Retina (tissue), 1 donor: ENCODE measurements at places on chromosomes 11 and 22.

DNA sequence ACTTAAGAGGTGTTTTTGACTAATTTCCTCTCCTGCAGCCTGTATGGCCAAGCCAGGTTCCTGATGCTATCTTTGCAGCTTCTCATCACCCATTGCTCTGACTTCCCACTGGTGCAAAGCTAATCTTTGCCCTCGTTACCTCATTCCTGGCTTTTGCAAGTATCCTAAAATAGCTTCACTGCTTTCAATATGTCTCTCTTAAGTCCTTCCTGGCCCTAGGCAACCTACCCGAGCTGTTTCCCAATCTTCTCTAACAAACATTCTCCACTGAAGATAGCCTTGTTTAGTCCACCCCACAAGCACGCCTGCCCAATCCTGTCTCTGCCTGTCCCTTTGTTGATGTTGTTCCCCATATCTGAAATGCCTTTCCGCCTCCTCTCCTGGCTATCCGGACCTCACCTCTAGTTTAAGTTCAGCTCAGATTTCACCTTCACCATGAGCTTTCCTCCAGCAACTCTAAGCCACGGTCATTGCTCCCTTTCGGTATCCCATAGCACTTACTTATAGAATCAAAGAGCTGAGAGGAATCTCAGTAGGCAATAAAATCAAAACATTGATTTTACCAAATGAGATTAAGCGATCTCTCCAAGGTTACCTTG is 30.1 kb upstream of the CECR2 start:
- no peak for DNase-seq

DNA sequence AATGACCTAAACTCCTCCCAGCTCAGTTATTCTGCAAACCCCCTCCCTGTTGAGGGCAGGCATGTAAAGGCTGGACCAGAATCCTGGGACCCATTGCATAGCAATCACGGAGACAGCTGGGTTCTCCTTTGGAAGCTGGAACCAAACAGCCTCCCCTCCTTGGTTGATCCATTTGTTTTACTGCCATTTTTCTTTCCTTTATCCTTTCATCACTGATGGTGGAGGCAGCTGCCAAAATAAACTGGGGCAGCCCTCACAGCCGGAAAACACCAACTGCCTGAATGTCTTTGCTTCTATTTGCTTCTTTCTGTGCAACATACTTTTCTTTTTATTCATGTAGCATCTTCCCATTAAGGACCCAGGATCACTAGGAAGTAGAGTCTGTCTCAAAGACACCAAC is 150.0 kb upstream of the SYT13 start:
- no peak for DNase-seq

DNA sequence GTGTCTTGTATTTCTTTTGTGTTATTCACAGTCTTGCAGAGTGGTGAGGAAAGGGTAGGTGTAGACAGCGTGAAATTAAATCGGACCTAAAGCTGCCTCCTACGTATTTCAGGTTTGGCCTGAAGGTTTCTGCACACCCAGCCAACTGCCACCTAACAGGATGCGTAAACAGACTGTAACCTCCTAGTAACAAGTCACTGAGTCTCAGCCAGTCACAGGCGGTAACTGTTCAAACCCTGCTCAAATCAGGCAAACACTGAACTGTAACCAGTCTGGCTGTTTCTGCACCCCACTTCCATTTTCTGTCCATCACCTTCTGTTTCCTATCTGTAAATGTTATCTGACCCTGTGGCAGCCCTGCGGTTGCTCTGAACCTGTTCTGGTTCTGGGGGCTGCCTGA is 87.1 kb downstream of the ADAMTS15 start:
- DNase-seq = peak; percentile 32

- no peak for DNase-seq
These were observed 35.3 kb upstream of the GNB1L start for GRCh38 chr22:19889951-19890350.

- DNase-seq = no peak
These were observed 24.8 kb upstream of the EHF start for GRCh38 chr11:34595960-34596644.

GRCh38 chr22:37014835-37015586 is 4.2 kb downstream of the TST start:
- DNase-seq = no peak

DNA sequence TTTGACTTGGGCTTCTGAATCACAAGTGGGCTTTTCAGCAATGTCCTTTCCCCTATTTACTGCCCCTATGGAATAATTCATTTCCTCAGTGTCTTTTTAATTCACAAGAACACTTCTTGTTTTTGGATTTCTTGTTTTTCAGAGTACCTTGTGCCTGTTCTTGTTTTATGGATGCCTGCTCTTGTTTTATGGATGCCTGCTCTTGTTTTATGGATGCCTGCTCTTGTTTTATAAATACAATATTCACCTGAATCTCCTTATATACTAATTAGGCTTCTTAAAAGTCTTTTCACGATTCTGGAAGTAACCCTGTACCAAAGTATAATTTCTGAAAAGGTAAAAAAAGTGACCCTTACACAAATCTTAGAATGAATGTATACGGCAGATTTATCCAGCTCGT is 32.8 kb downstream of the CACNA1I start:
- DNase-seq = no peak

- no peak for DNase-seq
These were observed 57.9 kb downstream of the UVRAG start for GRCh38 chr11:75872887-75873416.

- DNase-seq = no peak
These were observed 39.3 kb upstream of the SOX6 start for GRCh38 chr11:16395601-16396000.
